ENCODE measurements at places on chromosomes 4 and X.

- no peak for DNase-seq
These were observed 129.8 kb downstream of the UGT8 start for GRCh38 chr4:114728426-114728825.

DNA sequence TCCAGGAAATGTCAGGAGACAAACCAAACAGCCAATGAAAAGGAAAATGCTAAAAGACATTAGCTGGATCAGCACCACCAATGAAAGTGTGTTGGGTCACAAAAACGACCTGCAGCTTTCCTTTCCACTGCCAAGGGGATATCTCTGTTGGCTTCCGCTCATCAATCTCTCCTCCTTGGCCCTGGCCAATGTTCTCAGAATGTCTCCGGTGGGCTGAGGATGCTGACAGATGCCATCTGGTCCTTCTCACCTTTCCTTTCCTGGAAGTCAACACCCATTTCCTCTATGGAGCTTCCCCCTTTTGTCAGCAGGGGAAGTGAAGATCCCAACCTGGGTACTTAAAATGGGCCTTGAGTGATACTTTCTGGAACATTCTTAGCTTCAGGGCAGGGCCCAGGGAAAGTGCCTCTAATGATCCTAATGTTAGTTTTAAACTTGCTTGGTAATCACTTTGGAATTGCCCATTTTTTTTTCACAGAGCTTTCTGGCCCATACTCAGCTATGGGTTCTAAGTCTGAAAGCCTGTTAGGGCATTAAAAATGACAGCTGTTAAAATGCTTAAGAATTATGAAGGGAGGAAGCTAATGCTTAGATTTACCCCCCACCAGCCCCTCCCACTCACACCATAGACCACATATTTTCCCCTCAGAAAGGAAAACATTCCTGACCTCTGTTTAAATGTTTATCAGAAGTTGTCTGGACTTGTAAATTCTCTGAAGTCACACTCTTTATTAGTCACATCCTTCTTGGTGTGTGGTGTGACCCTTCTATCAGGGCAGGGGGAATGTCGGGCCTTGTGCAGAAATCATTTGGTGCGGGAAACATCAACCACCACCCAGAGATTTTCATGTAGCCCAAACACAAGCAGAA lies 29.2 kb downstream of the IGFBP7 start:
- no peak for DNase-seq

- DNase-seq = no peak
These were observed 301.0 kb downstream of the KCTD8 start for GRCh38 chr4:44147571-44148075.

DNA sequence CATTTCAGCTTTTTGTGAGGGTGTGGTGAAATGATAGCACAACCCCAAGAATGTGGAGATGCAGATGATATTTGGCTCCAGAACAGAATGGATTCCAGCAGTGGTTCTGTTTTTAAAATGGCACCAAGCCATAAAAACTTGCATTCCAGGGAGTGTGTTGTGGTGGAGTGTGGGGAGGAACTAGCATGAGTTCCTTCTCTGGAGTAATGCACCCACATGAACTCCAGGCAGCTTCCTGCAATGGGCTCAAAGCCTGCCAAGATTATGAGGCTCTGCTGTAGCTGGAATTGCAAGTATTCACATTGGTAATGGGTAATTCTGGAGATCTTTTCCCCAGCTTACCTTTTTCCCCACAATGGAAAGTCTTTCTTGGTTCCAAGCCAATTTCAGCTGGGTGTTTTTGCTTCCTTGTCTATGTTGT lies 161.4 kb downstream of the RAB28 start:
- DNase-seq = no peak

DNA sequence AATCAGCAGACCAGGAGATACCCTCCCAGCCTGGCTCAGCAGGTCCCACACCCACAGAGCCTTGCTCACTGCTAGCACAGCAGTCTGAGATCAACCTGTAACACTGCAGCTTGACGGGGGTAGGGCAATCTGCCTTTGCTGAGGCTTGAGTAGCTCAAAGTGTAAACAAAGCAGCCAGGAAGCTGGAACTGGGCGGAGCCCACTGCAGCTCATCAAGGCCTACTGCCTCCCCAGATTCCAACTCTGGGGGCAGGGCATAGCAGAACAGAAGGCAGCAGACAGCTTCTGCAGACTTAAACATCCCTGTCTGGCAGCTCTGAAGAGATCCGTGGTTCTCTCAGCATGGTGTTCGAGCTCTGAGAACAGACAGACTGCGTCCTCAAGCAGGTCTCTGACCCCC lies 15.1 kb upstream of the GABRA2 start:
- no peak for DNase-seq

DNA sequence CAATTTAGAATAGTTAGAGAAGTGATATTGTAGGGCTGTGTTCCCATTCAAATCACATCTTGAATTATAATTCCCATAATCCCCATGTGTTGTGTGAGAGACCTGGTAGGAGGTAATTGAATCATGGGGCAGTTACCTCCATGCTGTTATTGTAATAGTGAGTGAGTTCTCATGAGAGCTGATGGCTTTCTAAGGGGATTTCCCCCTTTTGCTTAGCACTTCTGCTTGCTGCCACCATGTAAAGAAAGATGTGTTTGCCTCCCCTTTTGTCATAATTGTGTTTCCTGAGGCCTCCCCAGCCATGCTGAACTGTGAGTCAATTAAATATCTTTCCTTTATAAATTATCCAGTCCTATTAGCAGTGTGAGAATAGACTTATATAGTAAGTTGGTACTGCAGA lies 53.2 kb downstream of the LPAR4 start:
- DNase-seq = no peak

DNA sequence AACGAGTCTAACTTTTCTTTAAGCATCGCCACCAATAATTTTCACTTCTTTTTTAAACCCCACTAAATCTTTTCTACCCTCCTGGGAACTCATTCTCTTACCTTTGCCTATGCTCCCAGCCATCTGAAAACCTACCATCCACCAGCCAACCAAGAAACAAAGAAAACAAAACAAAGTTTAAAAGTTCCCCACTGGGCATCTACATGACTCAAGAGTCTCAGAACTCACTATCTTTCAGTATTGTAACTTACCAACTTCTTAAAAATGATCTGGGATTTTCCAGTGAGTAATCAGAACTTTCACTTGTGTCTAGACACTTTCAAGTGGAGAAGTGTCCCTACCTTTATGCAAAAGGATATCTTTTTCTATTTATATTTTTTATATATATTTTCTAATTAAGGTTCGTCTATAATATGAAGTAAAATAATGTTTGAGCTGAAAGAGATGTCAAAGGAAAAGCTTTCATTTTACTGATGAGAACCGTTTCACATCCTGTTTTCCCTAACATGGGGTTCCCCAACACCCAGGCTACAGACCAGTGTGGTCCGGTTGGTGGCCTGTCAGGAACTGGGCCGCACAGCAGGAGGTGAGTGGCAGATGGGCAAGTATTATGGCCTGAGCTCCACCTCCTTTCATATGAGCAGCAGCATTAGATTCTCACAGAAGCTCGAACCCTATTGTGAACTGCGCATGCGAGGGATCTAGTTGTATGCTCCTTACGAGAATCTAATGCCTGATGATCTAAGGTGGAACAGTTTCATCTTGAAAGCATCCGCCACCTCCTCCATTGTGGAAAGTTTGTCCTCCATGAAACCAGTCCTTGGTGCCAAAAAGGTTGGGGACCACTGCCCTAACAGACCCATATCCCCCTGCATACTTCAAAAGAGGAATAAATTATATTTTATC lies 9.8 kb upstream of the TIGD2 start:
- DNase-seq = peak; percentile 12

GRCh38 chr4:52376132-52376704 lies 282.9 kb downstream of the USP46 start:
- peak; percentile 30 for DNase-seq

- no peak for DNase-seq
These were observed 199.2 kb downstream of the SHROOM3 start for GRCh38 chr4:76634220-76634619.

DNA sequence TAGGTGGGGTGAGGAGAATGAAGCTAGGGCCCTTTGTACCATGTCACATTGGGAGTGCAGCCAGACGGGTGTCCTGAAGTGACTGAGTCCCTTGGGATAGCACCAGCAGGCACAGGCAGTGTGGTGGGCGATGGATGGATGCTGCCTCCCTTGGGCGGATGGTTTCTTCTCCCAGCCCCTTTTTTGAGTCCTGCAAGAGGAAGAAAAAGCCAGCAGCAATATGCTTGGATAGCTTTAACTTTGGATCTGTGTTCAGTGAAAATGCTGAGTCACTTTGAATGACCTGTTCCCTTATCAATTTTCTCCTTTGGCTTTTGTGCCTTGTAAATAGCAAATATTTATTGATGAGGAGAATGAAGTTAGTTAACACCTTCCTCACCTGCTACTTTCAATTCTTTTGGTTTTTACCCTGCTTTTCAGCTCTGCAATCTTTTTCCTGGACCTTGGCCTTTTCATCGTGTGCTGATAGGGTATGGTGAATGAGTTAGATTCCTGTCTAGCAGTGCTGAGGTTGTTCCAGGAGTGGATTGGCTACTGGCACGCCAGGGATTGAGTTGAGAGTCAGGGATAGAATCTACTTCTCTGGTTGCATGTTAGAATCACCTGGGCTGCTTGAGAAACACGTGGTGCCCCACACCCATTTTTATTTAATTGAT lies 10.2 kb downstream of the DCUN1D4 start:
- no peak for DNase-seq

- no peak for DNase-seq
These were observed 102.6 kb upstream of the C1GALT1C1 start for GRCh38 chrX:120732461-120732860.

DNA sequence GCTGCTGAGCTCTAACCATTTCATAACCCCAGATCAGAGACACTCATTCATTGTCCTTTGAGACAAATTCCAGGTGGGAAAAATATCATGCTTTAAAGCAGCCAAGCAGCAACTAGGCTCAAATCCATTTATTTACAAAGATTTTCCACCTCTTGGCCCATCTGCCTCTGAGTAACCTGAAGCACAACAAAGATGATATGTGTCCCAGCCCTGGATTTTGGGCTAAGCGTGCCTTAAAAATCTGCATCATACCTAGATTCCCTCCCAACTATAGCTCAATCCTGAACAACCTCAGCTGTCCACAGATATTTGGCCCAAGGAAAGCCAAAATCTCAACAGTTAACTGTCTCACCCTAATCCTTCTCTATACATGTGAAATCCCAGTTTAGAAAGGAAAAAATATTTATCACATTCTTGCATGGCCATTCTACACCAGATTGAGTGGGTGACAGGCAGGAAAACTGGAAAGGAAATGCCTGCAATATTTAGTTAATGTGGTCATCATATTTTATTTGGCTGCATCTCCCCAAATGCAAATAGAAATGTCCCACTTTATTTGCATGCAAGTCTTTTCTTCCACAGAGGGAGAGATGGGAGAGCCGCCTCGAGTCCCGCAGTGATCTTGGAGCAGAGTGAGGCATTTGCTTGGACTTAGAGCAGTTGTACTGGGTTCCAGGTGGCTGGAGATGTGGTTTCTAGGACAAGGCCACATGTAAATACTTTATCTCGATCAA lies 146.4 kb upstream of the EOLA2 start:
- DNase-seq = no peak

- no peak for DNase-seq
These were observed 39.7 kb downstream of the ACOX3 start for GRCh38 chr4:8400632-8401325.

DNA sequence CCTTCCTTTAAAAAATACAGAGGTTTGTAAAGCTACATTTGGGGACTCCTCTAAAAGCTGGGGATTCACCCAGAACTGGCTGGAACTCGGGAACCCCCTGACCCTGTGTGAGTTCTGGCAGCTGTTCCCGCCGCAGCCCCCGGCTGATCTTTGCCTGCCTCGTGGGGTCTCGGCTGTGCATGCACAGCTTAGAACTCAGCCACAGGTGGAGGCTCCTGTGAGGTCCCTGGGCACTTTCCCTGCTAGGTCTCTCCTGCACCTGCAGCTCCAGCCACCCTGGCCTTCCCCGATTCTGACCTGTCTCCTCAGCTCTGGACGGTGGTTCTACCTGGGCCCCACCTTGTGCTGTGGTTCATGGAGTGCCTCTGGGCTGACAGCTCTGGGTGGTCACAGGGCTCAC lies 48.6 kb upstream of the HGFAC start:
- no peak for DNase-seq

GRCh38 chr4:120994521-120994920 lies 72.0 kb upstream of the PRDM5 start:
- no peak for DNase-seq

- DNase-seq = no peak
These were observed 197.2 kb upstream of the NPY2R start for GRCh38 chr4:155011163-155011780.

DNA sequence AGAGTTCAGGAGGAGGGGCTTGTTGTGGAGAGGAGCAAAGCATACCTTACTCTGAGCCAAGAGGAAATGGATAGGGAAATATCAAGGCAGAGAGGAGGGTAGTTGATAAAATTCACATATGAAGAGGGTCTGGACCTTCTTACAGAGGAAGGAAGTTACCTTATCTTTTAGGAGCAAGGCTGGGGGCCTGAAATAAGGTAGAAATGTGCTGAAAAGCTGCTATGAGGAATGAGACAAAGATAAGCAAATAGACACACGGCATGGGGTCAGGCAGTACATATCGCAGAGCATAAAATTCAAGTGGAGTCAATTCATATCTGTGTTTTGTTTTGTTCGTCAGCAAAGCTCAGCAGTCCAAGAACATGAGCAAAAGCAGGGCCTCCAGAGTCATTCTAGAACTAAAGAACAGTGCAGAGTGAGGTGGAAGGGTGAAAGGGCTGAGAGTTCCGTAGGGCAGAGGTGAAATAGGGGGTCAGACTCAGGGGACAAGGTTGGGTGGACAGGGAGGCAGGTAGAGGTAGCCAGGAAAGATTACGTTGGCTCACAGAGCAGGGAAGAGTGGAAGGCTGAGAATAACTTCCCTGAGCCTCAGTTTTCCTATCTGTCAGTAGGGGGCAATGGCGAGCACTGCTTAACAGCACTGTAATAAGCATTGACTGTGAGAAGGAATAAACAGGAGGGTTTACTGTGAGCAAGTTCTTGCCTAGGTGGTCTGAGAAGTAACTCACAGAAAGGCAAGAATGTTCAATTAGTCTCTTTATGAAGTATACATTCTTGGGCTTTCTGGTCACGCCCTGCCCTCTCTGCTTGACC lies 9.2 kb downstream of the VSIG4 start:
- peak; percentile 41 for DNase-seq

Data from CD4-positive, alpha-beta T cell treated with Interleukin-21 for 1 hour (primary cell).